ENCODE measurements at places on chromosomes 3 and 15.

GRCh38 chr3:151297429-151297828 is 19.1 kb upstream of the P2RY14 start:
- no peak for DNase-seq

DNA sequence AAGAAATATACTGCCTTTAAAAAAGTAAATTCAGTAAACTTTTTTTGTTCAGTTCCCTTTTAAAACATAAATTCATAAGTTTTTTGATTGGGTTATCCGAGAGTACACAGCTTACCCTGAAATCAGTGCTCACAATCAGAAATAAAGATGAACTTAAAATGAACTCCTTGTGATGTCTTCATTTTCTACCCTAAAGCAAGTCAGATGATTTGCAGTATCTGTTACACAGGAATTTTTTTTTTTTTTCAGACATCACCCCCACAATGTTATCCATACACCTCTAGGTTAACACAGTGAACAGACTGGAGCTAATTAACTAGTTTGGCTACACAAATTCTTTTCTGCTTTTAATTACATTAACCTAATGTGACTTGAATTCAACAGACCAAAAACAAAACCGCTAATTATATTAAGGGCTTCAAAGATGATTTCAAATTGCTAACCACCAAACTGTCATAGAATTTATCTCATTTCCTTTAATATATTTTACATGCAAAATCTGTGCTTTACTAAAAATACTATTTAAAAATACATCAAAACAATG is 1042.0 kb downstream of the ROBO1 start:
- DNase-seq = no peak

DNA sequence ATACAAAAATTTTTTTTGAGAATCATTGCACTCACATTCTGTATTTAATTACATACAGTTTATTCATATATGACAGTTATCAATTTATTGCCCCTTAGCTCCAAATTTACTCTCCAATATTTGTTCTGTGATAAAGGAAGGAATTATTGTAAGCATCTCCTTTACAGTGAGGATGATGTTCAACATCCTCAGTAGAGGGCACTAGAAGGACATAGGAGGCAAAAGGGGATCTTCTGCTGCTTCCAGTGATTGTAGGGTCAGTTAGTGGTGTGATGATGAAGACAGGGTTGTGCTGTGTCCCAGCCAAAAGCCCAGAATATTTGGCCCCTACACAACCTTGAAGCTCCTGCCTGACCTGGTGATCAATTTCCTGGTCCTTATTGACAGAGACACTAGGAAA is 89.9 kb upstream of the DCBLD2 start:
- no peak for DNase-seq

DNA sequence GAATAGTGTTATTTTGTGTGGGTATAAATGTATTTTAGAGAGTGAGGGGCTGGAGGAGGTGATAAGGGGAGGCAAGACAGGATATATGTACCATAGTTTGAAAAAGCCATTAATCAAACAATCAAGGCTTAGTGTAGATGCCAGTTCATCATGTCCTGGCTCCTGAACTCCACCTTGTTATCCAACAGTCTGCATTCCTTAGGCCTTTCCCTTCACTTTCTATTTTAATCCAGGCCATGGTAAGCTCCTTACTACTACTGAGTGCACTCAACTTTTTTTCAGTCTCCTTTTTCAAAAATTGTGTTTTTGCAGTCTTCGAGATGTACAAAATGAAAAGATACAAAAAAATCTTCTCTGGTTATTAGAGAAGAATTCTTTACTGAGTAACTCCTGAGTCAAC is 700.5 kb upstream of the NAALADL2 start:
- no peak for DNase-seq

Data from cerebellum (tissue), 4 donors.